ENCODE measurements at places on chromosomes 2 and 18.
A peak's percentile ranks its signal among the peaks of the same experiment; 100 is the strongest.

GRCh38 chr18:63119647-63120046 is 199.9 kb downstream of the BCL2 start:
- no peak for DNase-seq

- peak; percentile 97 for DNase-seq
These were observed 16.5 kb downstream of the TWIST2 start for GRCh38 chr2:238864207-238865014.

DNA sequence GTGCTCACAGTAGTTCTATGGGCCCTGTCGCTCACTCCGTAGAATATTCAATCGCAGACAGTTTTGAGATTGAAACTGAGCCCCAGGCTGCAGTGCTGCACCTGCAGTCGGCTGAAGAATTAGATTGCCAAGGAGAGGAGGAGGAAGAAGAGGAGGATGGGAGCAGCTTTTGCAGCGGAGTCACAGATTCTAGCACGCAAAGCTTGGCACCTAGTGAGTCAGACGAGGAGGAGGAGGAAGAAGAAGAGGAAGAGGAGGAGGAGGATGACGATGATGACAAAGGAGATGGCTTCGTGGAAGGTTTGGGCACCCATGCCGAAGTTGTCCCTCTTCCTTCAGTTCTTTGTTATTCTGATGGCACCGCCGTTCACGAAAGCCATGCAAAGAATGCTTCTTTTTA is 115.2 kb downstream of the GALNT3 start:
- DNase-seq: no peak

DNA sequence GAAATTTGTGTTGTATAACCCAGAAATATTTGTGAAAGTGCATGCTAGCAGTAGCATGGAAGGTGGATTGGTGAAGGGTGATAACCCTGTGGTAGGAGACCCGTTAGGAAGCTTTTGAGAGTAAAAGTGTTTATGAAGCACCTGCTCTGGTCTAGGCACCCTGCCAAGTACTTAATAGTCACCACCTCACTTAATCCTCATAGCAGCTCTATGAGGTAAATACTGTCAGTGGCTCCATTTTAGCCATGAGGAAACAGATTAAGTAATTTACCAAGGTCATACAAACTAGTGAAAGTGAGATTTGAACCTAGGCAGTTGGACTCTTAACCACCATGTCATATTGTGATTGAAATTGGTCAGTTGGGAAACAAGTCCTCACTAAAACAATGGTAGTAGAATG is 66.8 kb downstream of the TET3 start:
- DNase-seq: no peak

DNA sequence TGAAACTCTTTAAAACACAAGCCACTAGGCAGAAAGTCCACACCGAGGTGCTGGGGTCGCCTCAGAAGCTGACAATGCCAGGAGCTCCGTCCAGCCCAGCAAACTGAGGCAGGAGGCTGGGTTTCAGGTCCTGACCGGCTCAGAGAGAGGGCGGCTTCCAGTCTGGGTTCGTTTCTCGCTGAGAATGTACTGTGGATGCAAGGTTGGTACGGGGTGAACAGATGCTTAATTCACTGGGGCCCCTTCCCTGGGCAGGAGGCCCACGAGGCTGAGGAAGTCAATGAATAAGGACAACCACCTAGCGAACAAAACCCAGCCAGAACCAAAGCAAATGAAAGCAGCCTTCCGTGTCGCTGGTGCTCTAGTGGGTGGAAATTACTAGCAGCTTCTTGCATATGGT is 142.0 kb downstream of the RTP5 start:
- DNase-seq: no peak

DNA sequence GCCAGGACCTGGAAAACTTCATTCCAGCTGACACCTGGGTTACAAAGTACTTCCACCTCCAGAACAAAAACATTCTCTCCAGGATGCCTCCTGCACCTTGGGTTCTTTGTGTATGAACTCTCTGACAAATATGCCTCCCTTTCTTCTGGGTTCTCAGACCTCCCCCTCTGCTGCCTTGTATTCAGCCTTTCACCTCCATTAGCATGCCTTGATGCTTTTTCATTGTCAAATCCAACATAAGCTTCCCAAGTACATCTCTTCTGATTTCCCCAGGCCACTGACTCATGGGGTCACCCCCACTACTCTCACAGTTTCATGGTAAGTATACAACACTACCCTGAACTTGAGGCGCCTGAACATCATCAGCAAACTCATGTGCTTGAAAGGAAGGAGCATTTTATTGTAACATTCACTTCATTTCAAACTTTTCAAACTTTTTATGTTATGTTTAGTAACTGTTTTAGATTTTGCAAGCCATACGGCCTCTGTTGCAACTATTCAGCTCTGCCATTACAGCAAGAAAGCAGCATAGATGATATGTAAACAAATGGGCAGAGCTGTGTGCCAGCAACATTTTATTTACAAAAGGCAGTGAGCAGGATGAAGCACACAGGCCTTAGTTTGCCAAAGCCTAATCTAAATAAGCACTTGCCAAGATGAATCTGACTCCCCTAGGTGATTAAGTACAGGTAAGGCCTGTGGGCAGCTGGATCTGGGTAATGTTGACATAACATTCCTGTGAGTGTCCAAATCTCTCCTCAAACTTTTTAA is 32.5 kb upstream of the MRPS9 start:
- DNase-seq: no peak

- DNase-seq: no peak
These were observed 154.2 kb downstream of the LTBP1 start for GRCh38 chr2:33100921-33101320.

DNA sequence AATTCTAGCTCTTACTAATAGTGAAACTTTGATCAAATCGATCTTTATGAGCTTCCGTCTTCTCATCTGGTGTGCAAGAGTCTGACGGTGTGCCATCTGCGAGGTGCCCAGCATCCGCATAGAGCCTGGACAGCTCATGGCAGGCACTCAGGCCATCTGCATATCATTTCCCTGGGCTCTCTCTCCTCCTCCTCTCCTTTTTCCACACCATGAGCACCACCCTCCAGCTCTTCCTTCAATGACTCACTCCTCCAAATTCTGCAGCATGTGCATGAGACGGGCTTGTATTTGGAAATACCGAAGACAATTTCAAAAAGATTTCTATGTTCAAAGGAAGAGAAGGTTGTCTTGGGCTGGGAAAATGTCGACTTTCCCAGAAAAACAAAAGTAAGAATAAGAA is 161.1 kb downstream of the CCBE1 start:
- DNase-seq: no peak

DNA sequence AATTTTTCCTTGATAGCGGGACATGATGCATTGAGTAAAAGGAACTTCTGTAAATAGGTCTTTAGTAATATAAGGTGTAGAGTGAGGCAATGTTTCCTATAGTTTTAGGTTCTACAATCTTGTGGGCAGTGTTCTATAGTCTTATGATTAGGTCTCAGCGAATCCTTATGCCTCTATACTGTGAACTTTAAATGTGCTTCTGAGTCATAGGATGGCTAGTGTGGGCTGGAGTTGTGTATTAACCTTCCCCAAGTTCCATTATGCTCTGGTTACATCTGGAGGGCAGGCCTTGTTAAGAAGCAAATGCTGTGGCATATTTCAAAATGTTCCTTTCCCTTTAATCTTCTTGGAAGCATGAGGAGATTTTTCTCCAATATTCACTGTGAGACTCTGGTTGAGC is 73.5 kb downstream of the ROCK2 start:
- no peak for DNase-seq

DNA sequence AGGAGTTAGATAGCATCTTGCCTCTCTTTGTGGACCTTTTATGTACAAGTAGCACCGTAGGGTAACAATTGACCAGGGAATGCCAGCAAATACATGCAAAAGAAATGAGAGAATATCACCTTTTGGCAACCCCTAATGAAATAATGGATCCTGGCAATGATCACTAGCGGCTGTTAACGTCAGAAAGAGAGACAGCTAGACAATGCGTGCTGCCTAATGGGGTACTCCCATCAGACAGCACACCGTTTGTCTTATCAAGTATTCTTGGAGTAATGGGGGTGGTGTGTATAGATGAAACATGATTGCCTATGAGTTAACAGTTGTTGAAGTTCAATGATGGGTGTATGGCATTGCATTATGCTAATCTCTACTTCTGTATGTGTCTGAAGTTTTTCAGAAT is 1.6 kb downstream of the ELAC1 start:
- DNase-seq: no peak

GRCh38 chr2:8535821-8536685 is 145.8 kb upstream of the ID2 start:
- no peak for DNase-seq

DNA sequence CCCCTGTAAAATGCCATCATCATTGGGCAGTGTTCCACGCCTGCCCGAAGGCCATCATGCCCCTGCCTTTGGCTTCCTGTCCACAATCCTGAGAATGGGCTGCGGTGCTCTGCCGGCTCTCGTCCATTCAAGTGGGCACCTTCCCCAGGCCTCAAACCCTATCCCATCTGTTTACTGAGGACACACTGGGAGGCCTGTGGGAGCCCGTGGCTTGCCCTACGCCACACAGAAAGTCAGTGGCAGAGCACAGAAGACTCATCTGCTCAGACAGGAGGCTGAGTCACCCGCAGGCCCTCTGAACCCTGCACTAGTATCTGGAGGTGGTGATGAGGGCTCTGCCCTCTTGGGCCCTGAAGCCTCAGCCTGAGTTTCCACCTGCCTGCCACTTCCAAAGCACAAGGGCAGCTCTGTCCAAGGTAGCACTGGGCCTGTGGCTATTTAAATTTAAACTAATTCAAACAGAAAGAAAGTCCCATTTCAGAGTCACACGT is 19.1 kb upstream of the ANKRD53 start:
- DNase-seq: no peak

DNA sequence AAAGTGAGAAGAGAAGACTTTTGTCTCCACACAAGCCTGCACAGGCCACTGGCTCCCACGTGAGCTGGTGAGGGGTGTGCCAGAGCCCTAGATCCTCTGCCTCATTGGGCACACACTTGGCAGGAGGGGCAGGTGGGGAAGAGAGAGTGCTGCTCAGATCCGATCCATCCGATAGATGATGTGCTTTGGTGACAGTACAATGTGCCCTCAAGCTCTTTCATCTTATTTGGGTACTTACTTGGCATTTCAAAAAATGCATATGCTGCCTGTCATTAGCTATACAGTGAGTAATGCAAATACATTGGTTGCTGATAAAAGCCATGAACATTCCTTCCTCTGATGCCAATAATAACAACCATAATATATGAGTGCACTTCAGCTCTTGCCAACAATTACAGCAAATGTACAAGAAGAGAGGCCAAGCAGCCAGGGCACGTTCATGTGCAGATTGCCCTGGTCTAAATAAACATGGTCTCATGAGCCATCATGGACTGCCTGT is 255.3 kb downstream of the VAPA start:
- peak; percentile 28 for DNase-seq

GRCh38 chr2:85011747-85012146 is 40.8 kb downstream of the KCMF1 start:
- DNase-seq: no peak

DNA sequence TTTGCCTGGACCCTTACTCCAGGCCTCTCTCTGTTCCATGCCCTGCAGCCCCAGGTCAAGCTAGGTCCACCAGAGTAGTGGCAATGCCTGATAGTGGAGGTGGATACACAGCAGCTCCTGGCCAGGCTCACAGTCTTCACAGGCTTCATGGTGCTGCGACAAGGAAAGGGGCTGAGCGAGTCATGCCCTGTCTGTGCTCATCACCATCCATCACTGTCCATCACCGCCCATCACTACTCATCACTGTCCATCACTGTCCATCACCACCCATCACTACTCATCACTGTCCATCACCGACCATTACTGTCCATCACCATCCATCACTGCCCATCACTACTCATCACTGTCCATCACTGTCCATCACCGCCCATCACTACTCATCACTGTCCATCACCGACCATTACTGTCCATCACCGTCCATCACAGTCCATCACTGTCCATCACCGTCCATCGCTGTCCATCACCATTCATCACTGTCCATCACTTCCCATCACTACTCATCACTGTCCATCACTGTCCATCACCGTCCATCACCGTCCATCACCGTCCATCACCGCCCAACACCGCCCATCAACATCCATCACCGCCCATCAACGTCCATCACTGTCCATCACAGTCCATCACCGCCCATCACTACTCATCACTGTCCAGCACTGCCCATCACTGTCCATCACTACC is 57.1 kb upstream of the OTOS start:
- DNase-seq: no peak

- no peak for DNase-seq
These were observed 6.5 kb upstream of the RAX start for GRCh38 chr18:59279722-59280121.

GRCh38 chr2:100211521-100211920 is 69.1 kb upstream of the AFF3 start:
- no peak for DNase-seq

GRCh38 chr2:238742664-238743063 is 105.2 kb upstream of the TWIST2 start:
- no peak for DNase-seq

DNA sequence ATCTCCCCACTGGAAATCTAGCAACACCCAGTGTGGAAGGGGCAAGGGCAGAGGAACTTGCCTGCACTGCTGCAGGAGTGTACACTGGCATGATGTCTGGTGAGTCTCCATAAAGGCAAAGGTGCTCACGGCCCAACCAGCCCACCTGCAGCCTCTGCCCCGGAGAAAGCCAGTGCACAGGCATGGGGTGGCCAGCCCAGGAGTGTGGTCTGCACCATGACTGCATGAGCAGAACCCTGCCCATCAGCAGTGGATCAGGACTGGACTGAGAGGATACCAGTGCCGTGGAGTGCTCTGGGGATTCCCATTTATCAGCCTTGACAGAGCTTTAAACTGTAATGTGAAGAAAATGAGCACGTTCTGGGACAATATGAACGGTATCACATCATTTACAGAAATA is 342.6 kb upstream of the HS6ST1 start:
- no peak for DNase-seq

- DNase-seq: no peak
These were observed 92.2 kb downstream of the TGFA start for GRCh38 chr2:70461414-70461813.

DNA sequence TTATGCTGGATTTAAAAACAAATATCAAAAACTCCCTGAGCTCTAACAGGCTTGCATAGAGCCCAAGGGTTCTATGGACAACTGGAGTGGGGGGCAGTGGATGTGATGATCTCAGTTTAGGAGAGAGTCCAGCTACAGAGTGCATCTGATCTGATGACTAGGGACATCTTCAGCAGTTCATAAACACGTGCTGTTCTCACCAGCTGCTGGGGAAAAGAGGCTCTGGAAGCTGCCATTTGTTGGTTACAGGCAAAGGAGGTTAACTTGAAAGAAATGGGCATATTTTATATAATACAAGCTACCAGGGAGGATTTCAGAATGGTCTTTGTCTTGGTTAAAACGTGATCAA is 36.0 kb upstream of the ZNF396 start:
- DNase-seq: no peak

- DNase-seq: no peak
These were observed 173.2 kb downstream of the GFPT1 start for GRCh38 chr2:69213782-69214181.

GRCh38 chr2:104504331-104505073 is 349.4 kb upstream of the POU3F3 start:
- DNase-seq: no peak

GRCh38 chr2:202613479-202613878 is 21.3 kb upstream of the FAM117B start:
- DNase-seq: no peak

All from HS-5 (cell line).